ENCODE measurements at places on chromosomes 7 and 10.

DNA sequence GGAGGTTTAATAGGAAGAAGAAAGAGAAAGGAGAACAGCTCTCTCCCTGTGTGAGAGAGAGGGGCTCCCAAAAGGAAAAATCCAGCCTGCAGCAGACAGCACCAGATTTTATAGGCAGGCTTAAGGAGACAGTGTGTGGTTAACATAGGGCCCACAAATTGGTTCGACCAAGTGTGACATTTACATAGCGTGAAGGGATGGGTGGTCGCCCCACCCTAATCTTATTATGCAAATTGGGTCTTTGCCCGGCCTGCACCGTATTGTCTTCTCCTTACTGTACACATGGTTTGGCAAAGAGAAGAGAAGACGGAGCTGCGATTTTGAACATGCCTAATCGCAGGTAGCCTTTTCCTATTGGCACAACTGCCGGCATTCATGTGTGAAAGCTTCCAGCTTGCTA is 756.3 kb downstream of the NXPH1 start:
- no peak for DNase-seq

DNA sequence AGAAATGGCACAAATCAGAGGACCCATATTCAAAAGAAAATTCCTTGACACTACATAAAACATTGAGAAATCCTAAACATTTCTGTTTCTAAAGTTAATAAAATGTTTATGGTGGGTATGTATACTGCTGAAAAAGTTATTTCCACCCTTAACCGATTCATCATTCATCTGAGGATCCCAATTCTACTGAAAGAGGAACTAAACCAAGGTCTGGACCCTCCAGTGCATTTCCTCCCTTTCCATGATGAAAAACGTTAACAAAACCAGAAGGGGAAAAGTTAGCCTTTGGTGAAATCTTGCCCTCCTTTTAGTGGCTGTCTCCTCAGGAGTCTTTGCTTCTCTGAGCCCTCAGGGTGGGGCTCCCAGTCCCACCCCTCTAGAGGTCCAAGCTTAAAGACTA is 144.5 kb upstream of the ASAH2 start:
- DNase-seq, result no peak

GRCh38 chr10:71749396-71749795 is 23.9 kb downstream of the VSIR start:
- no peak for DNase-seq

- no peak for DNase-seq
These were observed 26.0 kb downstream of the PPP1R3A start for GRCh38 chr7:113892818-113893217.

GRCh38 chr7:125908711-125909110 is 979.1 kb upstream of the POT1 start:
- DNase-seq, result no peak

GRCh38 chr10:354901-355617 is 219.8 kb downstream of the ZMYND11 start:
- no peak for DNase-seq

DNA sequence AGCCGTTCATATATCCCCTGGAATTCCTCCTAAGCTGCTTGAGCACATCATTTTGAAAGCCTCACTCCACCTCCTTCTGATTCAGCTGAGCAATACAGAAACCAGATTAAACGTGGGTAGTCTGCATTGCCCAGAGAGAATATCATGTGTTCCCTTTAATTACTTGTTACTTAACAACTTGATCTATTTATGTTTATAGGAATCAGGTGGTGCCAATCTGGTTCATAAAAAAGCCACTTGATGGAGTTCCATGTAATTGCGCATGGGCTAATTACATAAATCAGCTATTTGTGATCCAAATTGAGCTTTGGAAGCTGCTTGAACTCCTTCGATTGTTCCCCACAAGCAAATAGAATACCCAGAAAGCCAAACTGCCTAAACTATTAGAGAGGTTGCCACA is 114.7 kb upstream of the ADCY1 start:
- no peak for DNase-seq

GRCh38 chr10:32210306-32211045 is 136.5 kb downstream of the EPC1 start:
- DNase-seq, result no peak

GRCh38 chr7:149468208-149468607 is 7.3 kb upstream of the ZNF777 start:
- DNase-seq, result no peak

GRCh38 chr7:86815556-86815955 is 171.8 kb downstream of the GRM3 start:
- DNase-seq, result no peak

GRCh38 chr10:101986624-101986971 is 69.4 kb downstream of the ARMH3 start:
- DNase-seq, result no peak

GRCh38 chr7:66503036-66503370 is 125.7 kb upstream of the KCTD7 start:
- no peak for DNase-seq

DNA sequence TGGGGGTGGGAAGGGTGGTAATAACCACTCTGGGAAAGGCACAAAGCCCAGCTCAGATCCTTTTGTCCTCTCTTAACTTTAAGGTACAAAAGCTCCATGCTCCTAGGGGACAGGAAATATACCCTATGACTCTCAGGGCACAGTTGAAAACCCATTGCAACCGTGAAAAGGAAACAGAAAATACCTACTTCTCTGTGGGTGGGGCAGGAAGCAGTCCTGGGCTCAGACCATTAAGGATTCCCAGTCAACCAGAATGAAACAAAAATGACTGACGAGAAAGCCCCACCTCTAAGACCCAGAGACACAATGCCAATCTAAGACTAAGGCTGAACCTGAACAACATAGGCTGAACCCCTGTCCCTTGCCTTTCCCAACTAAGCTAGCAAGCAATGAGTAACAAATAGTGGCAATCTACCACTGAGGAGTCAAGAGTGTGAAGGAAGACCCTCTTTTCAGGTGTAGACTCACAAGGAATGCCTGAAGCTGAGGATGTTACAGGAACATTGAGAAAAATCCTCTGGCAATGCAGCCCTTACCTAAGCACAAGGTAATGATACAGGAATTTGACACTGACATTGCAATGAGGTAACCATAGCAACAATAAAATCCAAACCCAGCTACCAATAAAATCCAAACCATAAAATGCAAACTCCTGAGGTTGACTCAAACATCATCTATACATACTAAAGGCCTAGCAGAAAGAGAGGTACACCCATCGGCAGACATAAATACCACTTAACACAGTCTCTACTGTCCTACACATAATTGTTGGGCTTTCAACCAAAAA is 380.1 kb downstream of the HPSE2 start:
- DNase-seq, result no peak

- no peak for DNase-seq
These were observed 31.1 kb upstream of the TOMM7 start for GRCh38 chr7:22853674-22854157.

- no peak for DNase-seq
These were observed 822 bp downstream of the ZC3HAV1L start for GRCh38 chr7:139034855-139035585.

DNA sequence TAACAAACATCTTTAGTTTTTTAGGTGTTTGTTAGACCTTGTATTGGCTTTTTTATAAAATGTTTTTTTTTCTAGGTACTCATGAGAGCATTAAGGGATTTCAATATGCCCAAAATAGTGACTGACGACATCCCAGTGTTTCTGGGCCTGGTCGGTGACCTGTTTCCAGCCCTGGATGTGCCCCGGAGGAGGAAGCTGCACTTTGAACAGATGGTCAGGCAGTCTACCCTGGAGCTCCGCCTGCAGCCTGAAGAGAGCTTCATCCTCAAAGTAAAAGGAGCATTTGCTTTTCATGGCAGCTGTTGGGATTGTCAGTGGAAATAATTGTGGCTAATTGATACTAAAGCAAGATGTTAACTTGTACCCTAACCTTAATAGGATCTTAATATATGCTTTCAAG is 161.5 kb downstream of the DNAH11 start:
- DNase-seq, result no peak

GRCh38 chr10:133307776-133308420 is 774 bp downstream of the TUBGCP2 start:
- no peak for DNase-seq

GRCh38 chr10:53045315-53045714 is 272.7 kb upstream of the MBL2 start:
- DNase-seq, result no peak

- DNase-seq, result no peak
These were observed 64.2 kb upstream of the RAPGEF5 start for GRCh38 chr7:22420973-22421635.

DNA sequence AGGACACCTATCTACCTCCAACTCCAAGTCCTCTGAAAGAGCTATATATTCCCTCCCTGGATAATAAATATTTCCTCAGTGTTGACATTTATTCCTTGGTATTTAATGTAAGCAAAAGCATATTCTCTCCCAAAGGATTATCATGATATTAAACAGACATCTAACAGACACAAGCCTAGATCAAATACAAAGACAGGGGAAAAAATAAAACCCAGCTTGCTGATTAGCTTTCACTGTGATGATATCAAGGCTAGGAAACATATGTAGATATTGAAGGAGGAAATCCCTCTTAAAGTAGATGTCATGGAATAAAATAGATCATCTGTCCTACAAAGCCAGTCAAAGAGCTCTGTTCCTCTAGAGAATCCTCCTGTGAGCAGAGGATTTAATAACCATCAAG is 95.2 kb downstream of the CRPPA start:
- no peak for DNase-seq

DNA sequence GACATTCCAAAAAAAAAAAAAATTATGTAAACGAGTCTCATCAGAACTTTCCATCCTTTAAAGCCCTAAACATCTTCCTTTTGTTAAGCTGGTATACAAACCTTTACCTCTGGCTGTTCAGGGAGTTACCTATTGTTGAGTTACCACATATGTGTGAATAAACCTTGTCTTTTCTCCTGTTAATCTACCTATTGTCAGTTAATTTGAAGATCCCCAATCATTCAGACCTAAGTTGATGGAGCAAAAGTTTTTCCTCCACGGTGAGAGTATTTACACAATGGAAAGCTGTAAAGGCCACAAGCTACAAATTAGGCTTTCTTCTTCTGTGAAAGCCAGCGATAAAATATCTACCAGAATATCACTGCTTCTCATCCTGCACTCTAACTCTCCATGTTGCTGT is 80.3 kb downstream of the SKAP2 start:
- DNase-seq, result no peak

DNA sequence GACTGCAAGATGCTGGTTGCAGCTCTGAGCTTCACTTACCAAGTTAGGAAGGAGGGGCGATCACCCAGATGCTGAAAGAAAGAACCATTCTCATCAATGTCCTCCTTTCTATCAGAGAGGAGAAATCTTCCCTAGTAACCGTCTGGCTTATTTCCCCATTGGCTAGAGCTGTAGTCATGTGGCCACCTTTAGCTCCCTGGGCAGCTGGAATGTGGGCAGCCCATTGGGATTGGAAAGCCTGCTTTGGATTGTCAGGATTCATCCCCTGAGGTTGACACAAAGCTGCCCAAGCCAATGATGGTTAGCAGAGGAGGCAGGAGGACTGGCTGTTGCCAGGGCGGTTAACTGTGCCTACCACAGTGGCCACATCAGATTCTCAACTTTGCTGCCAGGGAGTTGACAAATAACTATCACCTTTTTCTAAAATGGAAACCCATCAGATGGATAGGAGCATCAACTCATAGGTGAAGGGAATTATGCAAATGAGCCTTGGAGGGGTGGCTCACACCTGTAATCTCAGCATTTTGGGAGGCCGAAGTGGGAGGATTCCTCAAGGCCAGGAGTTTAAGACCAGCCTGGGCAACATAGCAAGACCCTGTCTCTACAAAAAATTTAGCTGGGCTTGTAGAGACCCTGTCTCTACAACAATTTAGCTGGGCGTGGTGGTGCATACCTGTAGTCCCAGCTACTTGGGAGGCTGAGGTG is 206.4 kb upstream of the GALNT17 start:
- no peak for DNase-seq

DNA sequence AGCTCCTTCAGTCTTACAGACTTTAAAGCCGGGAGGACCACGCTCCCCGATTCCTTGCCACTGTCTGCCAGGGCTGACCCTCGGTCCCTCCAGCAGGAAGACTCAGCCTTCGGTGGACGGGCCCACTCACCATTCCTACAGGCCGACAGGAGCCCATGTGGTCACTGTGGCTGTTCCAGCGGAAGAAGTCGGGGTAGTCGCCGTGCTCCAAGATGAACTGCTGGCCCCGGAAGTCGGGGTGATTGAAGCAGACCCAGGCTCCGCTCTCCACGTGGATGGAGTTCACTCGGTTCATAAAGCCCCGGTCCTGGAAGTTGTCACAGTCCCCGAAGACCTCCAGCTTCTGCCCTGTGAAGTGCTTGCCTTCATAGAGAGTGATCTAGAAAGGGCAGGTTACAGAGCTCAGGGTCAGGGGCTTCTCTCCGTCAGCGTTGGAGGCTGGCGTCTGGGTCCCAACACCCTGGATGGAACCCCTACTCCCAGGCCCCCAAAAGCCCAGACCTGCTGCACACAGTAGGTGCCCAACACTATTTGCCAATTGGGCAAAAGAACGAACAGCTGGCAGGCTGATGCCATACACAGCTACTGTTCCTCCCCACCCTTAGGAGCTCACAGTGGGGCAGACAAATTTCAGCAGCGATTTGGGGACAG is 1.9 kb downstream of the CRYGN start:
- DNase-seq, result no peak

- DNase-seq, result no peak
These were observed at the start of gene RELN for GRCh38 chr7:103989200-103989784. TSS of gene RELN (minus strand) at chr7:103989658. CDS start at chr7:103989356, 302 bp downstream.

GRCh38 chr7:139726485-139726869 is 51.3 kb downstream of the HIPK2 start:
- DNase-seq, result no peak

DNA sequence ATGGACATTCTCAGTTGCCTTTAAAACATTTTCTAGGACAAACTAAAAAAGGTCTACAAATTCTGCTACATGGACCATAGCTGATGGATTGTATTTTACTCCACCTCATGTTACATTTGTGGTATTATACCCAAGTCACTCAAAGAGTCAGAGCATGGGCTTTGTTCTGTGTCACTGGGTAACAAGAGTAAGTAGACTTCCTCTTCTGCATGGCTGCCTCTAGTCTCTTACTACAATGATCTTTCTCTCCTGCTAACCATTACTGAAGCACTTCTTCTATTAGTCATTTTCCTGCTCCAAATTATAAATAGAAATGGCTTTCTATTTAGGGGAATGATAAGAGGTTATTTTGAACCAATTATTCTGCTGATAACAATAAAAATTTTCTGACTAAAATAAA is 727.4 kb upstream of the NRP1 start:
- DNase-seq, result no peak

- DNase-seq, result no peak
These were observed 80.3 kb upstream of the EFCAB10 start for GRCh38 chr7:105661625-105662024.

DNA sequence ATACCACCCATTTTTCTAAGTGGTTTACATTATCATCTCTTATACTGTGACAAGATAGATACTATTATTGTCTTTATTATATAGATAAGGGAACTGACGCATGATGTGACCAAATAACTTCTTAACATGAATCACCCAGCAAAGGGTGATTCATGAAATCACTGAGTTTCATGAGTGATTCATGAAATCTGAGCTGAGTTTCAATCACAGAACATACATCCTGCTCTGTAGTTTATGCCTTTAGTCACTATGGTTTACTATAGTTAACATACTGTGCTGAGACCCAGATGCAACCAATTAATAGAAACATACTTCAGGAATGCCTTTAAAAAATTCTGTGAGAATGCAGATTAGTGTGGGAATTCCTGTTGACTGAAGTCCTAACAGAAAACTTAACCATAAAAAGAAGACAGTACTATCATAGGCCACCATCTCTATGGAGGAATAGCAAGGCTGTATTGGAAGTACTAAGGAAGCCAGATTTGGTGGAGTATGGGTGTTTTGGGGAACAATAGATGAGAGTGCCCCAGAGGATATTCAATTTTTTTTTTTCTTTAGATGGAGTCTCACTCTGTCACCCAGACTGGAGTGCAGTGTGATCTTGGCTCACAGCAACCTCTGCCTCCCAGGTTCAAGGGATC is 43.1 kb upstream of the SEMA3A start:
- DNase-seq, result no peak
